Calu3 (cell line): ENCODE measurements at places on chromosomes 12 and 14. TPM values are rescaled to one million over a fixed set of nuclear protein-coding genes. Genes with fewer than 3 reads are reported as not detected.

GRCh38 chr14:28120391-28120790, 646.2 kb upstream of the FOXG1 start:
- no peak overlapping the region for H3K27ac ChIP-seq
- no peak for DNase-seq
- no peaks in the 10 kb centered on the region for H3K36me3 ChIP-seq
- no peaks in the 10 kb centered on the region for H3K27me3 ChIP-seq
- no peaks in the 10 kb centered on the region for H3K4me1 ChIP-seq
- no peak overlapping the region for H3K4me3 ChIP-seq

IFNG-AS1 gene
- total RNA-seq: not detected in 2 replicates

SERPINA9 gene
- total RNA-seq: not detected in 2 replicates

DNA sequence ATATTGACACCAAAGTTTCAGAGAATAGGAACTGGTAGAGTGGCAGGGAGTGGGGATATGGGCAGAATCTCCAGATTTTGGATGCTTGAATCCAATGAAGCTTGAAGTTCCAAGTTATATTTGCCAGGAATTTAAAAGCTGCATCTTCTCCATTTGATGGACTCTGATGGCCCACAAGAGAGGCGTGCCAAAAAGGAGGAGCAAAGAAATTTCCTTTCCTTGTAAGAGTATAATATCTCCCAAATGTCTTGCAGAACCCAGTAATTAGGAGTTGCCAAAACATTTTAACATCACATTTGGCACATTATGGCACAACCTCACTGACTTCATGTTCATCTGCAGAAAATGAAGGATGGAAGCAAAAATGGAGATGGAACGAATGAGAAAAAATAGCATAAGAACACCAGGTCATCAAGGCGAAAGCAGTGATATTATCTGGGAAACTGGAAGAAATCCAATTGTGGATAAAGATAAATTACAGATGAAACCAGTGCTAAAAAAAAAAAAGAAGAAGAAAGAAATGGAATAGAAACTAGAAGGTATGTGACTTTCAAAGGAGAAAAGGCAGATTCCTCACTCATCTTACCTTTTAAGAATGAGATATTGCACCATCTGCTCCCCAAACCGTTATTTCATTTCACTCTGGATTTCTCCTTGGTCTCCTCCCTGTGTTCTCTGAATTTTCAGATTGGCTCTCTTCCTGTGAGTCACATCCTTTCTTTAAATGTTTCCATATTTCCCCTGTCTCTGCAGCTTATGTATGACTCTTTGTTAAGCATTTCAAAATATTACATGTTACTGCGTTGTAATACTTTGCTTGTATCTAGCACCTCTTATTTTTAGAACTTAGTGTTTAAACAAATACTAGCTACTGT, 13.5 kb upstream of the FLRT2 start:
- H3K36me3 ChIP-seq: no peaks in the 10 kb centered on the region
- H3K4me3 ChIP-seq: no peak overlapping the region
- no peak for DNase-seq
- no peak overlapping the region for H3K27ac ChIP-seq
- H3K27me3 ChIP-seq: no peaks in the 10 kb centered on the region
- no peaks in the 10 kb centered on the region for H3K4me1 ChIP-seq

PRR4 gene
- total RNA-seq: 3.1 and 4.7 TPM in 2 replicates

DNA sequence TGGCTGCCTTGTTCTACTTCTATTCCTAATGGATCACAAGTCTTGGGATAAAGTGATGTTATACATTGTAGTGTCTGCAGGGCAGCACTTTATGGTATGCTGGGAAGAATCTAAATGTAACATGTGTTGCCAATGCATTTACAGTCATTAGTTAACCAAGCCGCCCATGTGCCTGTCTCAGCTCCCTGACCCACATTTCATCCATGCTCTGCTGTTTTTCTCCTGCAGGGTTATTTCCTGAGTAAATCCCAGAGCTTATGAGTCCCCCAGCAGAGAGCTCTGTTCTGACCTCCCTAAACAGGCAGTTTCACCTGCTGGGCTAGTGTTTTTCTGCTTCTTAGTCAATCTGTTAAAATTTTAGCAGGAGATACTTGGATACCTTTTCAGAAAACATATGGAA, 4.4 kb upstream of the TMTC2 start:
- peaks cover 25% of the 10 kb centered on the region for H3K36me3 ChIP-seq
- peak overlapping the region; percentile 95 for H3K27ac ChIP-seq
- no peaks in the 10 kb centered on the region for H3K27me3 ChIP-seq
- H3K4me3 ChIP-seq: peak overlapping the region; percentile 51

- H3K36me3 ChIP-seq: no peaks in the 10 kb centered on the region
- no peak for DNase-seq
- H3K27ac ChIP-seq: no peak overlapping the region
Observed at GRCh38 chr14:86639146-86639545, 1109.2 kb downstream of the FLRT2 start.

DNA sequence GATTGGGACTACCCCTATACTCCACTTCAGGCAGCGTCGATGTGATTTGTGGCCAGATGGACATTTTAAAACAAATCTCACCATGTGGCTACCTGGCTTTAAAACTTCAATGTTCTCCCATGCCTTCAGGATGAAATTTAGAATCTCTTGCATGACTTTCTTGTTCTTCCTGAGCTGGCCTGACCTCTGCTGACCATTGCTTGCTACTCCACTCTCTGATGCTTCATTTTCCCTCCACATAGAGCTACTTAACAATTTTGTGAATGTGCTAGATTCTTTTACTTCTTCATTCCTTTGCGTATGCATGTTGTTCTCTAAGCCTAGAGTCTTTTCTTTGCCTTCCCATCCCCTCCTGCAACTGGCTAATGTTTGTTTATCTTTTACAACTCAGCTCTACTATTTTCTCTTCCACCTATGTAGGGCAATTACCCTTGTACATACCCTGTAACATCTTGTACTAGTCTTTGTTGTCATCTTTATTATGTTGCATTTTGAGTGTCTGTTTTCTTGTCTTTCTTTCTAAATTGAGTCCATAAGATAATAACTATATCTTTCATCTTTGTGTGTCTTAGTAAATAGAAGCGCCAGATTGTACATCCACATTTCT, 41.2 kb downstream of the YLPM1 start:
- H3K27me3 ChIP-seq: no peaks in the 10 kb centered on the region
- H3K4me3 ChIP-seq: no peak overlapping the region
- H3K27ac ChIP-seq: no peak overlapping the region
- H3K36me3 ChIP-seq: peaks cover 29% of the 10 kb centered on the region
- no peaks in the 10 kb centered on the region for H3K4me1 ChIP-seq
- DNase-seq: peak; percentile 17

HNF1A gene
- total RNA-seq: 8.4 and 10.0 TPM in 2 replicates

GRCh38 chr12:92186038-92186470, 40.4 kb upstream of the BTG1 start:
- H3K4me1 ChIP-seq: no peaks in the 10 kb centered on the region
- no peak overlapping the region for H3K4me3 ChIP-seq
- H3K36me3 ChIP-seq: no peaks in the 10 kb centered on the region
- H3K27me3 ChIP-seq: no peaks in the 10 kb centered on the region

DNA sequence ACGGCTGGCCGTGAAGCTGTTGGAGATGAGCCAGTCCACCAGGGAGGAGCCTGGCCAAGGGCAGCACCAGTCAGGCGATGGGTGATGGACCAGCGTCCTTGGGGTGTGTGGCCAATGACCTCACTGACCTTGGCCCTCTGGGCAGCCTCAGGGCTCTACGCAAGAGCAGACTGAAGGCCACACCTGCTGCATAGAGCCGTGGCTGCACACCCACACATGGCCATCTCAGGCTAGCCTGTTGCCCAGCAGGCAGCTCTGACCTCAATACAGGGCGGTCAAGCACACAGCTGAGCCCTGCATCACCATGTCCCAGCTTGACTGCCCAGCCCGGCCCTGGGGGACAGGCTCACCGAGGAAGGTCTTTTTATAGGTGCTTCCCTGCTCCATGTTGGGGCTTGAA, 19.2 kb downstream of the PLEK2 start:
- H3K4me1 ChIP-seq: peaks cover 11% of the 10 kb centered on the region
- DNase-seq: no peak
- H3K4me3 ChIP-seq: no peak overlapping the region
- H3K27me3 ChIP-seq: no peaks in the 10 kb centered on the region
- peaks cover 25% of the 10 kb centered on the region for H3K36me3 ChIP-seq

DNA sequence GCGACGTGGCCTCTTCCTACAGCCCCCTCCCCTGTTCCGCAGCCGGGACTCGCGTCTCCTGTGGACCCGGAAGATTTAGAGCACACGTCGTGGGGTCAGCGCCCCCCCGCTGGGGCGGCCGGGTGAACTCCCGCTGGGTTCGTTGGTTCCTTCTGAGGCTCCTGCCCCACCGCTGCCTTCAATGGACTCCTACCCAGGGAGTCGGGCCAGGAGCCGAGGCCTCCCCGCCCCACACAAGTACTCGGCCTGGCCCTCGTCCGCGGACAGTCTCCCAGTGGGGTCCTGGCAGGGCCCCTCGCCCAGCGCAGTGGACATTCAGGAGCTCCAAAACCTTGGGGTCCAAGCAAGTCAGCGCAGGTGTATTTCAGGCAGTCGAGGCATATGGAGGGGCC, 1.2 kb downstream of the MMP17 start:
- no peak for DNase-seq
- H3K27me3 ChIP-seq: peaks cover 87% of the 10 kb centered on the region
- H3K4me3 ChIP-seq: peak overlapping the region; percentile 64
- H3K4me1 ChIP-seq: peaks cover 20% of the 10 kb centered on the region
- H3K27ac ChIP-seq: peak overlapping the region; percentile 15

GRCh38 chr14:64708148-64709004, 4.2 kb downstream of the PLEKHG3 start:
- H3K4me3 ChIP-seq: peak overlapping the region; percentile 61
- H3K27ac ChIP-seq: peak overlapping the region; percentile 39
- peaks cover 52% of the 10 kb centered on the region for H3K4me1 ChIP-seq

SLC8A3 gene
- not detected in 2 replicates for total RNA-seq

OVCH1 gene
- total RNA-seq: not detected in 2 replicates

GRCh38 chr14:67016856-67017255, 172.4 kb upstream of the GARIN2 start:
- no peaks in the 10 kb centered on the region for H3K36me3 ChIP-seq
- no peak overlapping the region for H3K27ac ChIP-seq
- H3K4me1 ChIP-seq: no peaks in the 10 kb centered on the region
- no peak overlapping the region for H3K4me3 ChIP-seq
- H3K27me3 ChIP-seq: no peaks in the 10 kb centered on the region

DNA sequence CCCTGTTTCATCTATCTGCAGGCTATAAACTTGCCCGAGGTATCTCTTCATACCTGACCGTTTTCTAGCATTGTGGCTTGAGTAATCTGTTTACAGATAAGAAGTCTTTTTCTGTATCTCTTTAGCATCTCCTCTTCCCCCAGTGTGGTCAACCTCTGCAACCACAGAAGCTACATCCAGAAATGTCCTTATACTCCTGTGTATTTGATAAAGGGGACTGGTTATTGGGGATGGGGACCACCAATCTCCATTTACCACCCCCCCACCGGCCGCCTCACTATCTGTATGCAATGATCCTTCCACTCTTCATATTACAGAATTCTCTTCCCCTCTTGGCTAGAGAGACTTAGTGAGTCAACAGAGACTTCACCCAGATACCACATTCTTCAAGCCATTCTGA, 3.4 kb upstream of the RPAP3 start:
- H3K36me3 ChIP-seq: peaks cover 21% of the 10 kb centered on the region
- no peaks in the 10 kb centered on the region for H3K27me3 ChIP-seq
- DNase-seq: no peak
- peaks cover 11% of the 10 kb centered on the region for H3K4me1 ChIP-seq
- H3K27ac ChIP-seq: no peak overlapping the region
- no peak overlapping the region for H3K4me3 ChIP-seq

IGF1 gene
- total RNA-seq: not detected in 2 replicates

DNA sequence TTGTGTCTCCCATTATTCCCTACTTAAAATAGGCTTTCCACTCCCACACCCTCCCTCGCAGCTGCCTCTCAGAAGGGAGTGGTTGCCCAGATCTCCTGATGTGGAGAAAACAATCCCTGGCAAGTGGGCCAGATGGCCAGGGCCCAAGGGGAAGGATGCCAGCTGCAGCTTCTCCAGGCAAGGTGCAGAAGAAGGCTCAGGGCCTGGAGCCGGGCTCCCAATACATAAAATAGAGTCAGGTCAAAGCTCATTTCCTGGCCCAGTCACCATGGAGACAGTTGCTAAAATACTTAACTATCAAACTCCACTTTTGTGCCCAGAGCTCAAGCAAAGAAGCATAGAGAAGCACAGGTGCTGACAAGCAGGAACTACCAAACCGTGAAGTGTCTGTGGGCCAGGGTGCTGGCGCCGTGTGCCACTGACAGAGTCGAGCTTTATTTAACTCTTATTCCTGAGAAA, 45.7 kb upstream of the ITPR2 start:
- H3K36me3 ChIP-seq: no peaks in the 10 kb centered on the region
- no peak overlapping the region for H3K27ac ChIP-seq
- peaks cover 27% of the 10 kb centered on the region for H3K27me3 ChIP-seq
- no peak for DNase-seq

DNA sequence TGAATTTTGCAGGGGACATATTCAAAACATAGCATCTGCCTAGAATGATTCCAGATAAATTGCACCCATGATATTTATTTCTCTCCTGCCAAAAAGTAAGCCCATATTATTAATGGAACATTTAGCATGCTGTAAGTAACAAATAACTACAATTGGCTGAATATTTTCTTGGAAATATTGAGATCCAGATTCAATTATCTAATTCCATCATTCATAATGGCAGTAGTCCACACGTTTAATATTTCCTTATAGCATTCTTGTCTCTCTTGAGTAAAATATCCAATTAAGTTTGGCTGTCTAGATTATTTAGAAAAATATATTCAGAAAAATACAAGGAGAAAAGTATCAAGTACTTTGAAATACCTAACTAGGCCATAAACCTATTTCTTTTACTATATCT, 157.5 kb downstream of the FLRT2 start:
- no peaks in the 10 kb centered on the region for H3K27me3 ChIP-seq
- DNase-seq: no peak

DNA sequence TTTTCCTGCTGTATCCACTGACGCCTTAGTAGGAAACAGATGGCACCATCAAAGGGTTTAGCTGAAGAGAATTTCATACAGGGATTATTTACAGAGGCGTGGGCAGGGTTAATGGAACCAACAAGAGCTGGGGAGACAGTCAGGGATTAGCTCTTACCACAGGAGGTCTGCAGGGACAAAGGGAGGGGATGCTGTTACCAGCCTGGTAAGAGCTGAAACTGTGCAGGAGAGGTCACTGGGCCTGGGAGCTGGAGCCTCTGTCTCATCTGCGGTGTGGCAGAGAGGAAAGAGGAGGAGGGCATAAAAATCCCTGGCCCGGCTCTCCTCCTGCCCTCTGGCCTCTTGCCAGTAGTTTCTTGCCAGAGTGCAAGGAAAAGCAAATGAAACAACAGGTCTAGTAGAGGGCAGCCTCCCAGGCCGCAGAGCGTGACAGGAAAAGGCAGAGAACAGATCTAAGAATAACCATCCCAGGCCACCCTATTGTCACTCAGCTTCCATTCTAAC, 18.9 kb upstream of the POC1B start:
- H3K27ac ChIP-seq: no peak overlapping the region
- H3K4me3 ChIP-seq: no peak overlapping the region
- DNase-seq: peak; percentile 27
- H3K36me3 ChIP-seq: no peaks in the 10 kb centered on the region
- peaks cover 26% of the 10 kb centered on the region for H3K4me1 ChIP-seq
